ENCODE measurements at places on chromosomes 5 and 9.

- no peak for DNase-seq
Measured at GRCh38 chr5:89342106-89342876, 459.3 kb upstream of the MEF2C start.

GRCh38 chr5:155897761-155898160, 429.2 kb upstream of the SGCD start:
- no peak for DNase-seq

DNA sequence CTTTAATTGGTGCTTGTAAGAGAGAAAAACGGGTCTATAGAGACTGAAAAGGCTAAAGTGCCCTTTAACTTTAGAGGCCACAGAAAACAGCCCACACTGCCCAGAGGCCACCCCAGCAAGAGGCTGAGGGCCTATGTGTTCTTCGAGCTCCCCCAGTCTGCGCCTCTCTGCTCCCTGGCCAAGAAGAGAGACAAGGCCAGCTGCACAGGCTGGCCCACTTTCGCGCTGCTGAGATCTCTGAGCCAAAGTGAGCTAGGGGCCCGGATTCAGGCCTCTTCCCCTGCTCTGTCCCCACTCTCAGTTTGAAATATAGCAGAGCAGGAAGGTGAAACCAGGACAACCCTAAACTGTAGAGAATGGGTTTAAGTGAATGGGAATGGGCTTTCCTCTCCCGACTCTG, 132.0 kb upstream of the TRIM32 start:
- DNase-seq = no peak

DNA sequence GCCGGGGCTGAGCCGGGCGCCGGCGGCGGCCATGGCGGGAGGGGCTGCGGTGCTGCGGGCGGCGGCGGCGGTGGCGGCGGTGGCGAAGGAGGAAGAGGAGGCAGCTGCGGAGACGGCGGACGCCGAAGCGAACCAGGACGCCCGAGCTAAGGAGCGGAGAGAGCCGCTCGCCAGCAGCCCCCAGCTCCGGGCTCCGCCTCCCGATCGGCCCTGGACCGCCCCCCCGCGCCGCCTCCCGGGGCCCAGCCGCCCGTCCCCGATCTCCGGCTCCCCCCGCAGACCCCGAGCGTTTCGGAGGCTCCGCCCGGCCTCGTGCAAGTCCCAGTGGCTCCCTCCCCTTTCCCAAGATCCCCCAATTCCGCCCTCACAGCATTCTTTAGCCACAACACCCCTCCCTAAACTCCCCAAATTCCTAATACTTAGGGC, at the start of gene ASTN2:
Gene ASTN2, minus strand, starts transcription at position 152 of the 426 bp plus-strand sequence. Its CDS starts 119 bp downstream, at position 33.
- DNase-seq = no peak

DNA sequence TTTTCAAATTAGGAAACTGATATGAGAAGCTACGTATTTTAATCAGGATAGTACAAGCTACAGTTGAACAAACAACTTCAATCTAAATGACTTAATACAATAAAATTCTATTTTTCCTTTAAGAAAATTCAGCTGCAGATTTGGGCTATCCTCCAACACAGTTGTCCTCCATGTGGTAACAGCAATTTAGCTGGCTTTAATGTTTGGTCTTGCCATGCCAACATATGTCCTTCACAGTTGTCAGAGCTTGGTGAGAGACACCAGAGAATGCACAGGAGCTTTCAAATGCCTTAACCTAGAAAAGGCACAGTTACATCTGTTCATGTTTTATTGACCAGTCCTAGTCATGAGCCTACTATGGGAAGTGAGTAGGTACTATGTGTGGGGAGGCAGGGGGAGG, 10.8 kb downstream of the FAM174A start:
- no peak for DNase-seq

DNA sequence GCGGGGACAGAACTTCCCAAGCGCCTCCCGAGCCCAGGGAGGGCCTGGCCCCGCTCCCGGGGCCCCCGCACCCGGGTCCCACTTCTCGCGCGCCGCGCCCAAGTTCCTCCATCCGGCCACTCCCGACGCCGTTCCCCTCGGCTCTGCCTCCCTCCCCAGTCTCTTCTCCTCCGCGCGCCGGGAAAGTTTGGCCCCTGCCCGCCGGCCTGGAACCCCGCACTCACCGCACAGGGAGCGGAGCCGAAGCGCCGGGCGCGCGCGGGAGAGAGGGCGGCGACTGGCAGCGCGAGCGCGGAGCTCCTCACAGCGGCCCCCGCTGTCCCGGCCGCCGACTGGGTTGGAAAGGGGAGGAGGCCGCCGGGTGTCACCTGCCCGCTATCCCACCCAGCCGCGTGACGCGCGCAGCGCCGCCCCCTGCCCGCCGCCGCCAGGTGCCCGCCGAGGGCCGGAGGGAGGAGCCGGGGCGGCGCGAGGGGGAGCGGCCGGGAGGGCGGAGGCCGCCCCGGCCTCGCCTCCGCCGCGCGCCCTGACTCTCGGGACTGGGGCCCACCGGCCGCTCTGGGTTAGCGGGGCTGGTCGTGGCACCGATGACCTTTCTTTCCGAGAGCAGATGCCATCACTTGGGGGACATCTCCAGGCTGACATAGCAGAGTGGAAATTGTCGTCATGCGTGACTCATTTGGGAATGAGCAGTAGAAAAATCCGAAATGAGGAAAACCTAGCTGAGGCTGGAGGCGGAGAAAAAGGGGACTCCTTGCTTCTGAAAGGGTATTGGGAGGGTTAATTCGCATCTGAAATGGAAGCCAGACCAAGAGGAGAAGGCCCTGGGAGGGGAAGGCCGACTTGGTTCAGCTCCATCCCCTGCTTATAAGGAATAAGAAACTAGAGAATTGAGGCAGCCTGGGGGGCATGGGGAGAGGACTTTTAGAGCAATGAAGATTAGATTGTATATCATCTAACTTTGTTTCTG, at the start of gene ELOVL7:
Gene ELOVL7, minus strand, starts transcription at position 334 of the 970 bp plus-strand sequence. CDS start 56,872 bp downstream, outside the sequence.
- peak; percentile 6 for DNase-seq

GRCh38 chr5:168747987-168748777, 169.0 kb upstream of the PANK3 start:
- DNase-seq = peak; percentile 35
